Stomach (tissue), 19 donors: ENCODE measurements at places on chromosomes 3 and 15.

DNA sequence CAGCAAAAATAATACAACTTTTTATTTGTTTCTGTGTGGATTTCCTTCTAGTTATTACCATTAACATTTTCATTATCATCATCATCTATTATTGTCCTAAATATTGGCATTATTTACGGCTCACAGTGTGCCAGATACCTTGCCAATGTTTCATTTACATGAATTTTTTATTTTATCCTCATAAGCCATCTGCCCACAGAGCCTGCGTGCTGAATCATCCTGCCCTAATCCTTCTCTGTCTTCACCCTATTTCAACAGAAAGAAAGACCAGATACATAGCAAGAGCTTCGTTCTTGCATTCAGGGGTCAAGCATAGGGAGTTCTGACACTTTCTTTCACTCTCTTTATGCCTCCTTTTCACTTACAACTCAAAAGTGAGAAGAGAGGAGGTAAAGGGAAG, 82.0 kb downstream of the KCNMB2 start:
- DNase-seq: no peak

DNA sequence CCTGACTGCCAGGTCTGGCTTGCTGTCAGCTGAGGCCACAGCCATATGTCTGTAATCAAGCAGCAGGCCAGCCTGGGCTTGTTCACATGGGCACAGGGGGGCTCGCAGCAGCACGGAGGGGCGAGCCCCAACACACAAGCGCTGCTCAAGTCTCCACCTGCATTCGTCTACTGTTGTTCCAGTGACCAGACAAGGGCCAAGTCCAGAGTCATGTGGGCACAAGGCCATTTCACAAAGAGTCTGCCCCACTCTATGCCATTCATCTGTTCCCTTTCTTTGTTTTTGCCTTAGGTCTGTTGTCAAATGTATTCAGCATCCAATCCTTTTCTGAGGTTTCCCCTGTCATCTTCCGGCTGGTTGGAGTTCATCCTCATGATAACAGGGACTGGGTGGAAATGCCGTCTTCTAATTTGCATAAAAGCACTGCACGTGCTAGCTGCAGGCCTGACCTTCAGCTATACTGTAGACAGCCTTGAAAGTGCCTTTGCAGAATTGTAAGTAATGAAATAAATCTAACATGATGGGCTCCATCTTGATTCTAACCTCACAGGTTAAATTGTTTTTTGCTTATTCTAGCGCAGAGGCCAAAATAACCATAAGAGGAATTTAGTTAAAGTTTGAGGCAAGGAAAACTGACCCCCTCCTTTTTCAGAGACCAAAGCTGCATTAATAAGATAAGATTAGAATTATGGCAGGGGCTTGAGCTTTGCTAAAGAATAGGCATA, 28.6 kb upstream of the KBTBD12 start:
- DNase-seq: no peak

DNA sequence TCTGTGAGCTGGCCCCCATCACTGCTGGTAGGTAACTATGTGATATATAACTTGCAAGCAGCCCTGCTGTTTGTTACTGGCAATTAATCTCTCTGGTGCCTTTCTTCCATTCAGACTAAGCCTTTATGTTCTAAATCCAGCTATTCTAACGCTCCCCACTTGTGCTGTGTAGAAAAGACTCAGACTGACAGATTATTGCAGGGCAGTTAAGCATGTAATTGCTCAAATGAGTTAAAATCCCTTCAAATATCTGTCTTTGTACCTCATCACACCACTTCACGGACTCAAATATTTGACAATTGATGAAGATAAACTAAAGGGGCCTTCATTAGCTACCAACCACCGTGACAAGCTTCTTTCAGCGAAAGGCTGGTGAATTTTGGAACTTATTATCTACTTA, 416.2 kb downstream of the NR2F2 start:
- no peak for DNase-seq

GRCh38 chr3:187533797-187534196, 136.4 kb downstream of the SST start:
- DNase-seq: no peak

DNA sequence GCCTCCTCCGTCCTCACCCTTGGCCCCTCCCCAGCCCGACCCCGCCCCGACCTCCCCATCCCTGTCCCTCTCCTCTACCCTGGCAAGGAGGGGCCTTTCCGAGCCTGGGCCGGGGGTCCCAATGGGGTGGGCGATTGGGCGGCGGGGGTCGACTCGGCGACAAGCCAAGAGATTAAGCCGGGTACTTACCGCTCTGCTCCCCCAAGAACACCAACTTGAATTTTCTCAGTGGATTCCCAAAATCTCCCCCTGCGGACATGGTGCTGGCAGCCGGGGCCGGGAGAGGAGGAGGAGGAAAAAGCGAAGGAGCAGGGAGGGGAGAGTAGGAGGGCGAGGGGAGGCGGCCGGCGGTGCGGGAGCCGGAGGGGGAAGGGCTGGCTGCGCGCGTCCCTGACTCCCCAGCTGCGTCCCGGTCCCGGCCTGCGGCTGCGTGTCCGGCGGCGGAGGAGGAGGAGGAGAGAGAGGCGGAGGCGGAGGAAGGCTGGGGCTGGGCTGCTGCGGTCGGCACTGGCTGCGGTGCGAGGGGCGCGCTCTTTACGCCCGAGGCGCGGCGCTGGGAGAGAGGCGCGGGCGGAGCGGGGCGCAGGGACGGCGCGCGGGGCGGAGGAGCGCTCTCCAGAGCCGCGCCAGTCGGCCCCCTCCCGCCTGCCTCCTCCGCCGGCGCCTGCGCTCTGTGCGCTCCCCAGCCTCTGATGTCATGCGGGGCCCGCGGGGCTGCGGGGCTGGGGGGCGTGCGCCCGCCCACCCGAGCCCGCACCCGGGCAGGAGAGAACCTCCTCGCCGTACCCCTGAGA, at the start of gene RAB6B:
RAB6B (minus strand) TSS at position 675 of the 794 bp plus-strand sequence; CDS start at position 259, 416 bp downstream.
- DNase-seq: peak; percentile 89

DNA sequence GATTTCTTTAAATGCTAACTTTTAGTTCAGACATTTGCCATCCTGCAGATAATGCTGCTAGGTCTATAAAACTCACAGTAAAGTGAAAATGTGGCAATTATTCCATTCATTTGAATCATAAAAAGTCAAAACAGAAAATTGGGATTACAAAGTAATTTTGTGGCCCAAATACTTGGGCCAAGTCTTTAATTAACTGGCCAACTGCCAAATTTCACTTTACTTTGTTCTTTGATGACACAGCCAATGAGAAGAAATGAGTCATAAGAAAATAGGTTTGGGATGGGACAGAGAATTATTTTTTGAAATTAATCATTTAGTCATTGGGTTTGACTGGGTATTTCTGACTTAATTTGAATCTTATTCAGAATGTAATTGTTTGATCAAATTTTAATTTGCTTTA, 89.8 kb upstream of the SLC2A2 start:
- DNase-seq: no peak

DNA sequence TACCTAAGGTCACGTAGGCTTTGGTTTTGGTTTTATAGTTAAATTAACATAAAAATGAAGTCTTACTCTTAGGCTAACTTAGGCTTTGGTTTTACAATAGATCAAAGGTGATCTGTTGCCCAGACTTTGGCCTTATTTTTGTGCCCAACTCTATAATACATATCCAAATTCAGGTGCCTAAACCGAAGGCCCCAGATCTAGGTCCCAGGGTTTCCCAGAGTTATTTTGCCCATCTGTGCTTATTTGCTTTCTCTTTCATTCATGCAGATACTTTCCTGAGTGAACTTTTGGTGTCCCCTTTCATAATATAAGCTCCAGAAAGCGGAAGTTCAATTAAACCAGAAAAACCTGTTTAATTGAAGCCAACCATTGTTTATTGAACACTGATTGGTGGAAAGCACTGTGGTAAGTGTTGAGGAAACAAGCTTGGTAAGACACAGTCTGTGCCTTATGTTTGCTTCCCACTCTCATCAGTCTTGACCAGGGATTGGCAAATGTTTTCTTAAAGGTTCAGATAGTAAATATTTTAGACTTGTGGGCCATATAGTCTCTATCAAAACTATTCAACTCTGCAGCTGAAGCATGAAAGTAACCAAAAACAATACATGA, 209.7 kb downstream of the WDR72 start:
- no peak for DNase-seq

DNA sequence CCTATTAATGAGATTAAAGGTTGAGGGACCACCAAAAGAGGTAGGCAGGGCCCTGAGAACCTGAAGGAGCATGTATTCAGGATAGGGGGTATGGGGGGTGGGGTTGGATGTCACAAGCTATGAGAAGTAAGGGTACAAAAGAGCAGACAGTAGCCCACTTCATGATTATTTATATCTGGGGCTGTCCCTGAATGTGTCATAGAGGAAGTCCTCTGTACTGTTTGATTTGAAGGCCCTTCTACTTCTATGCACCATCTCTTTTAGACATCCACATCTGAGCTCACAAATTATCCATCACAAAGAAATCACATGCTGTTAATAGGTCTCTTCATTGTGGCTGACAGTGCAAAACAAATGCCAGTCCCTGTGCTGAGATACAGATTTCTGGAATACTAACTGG, 68.6 kb downstream of the FHIT start:
- DNase-seq: no peak

DNA sequence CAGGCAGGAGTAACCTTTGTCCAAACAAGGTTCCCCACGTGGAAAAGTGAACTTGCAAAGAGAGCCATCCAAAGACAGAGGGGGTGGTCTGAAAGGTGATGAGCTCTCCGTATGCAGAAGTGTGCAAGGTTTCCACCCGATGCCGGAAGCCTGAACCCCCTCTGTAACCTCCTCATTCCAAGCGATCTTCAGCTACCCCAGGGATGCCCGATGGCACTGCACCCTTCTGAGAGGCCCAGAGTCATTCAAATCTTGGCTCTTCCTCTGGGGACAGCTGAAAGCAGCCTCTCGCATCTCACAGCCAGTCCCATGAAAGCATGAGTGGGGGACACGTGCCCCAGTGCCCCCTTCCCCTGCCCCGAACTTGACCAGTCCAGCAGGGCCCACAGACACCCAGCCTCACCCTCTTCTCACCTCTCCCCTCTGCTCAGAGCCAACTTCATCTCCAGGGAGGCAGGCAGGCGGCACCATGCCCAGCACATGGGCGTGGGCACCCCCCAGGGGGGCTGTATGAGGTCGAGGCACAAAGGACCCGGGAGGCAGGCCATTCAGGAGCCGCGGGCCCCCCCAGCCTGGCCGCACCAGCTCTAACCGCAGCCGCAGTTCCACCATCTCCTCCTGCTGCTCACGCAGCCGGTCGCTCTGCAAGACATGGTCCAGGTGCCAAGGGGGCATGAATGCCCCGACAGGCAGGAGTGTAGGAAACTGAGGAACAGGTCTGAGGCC, 8.7 kb downstream of the KIF7 start:
- no peak for DNase-seq

DNA sequence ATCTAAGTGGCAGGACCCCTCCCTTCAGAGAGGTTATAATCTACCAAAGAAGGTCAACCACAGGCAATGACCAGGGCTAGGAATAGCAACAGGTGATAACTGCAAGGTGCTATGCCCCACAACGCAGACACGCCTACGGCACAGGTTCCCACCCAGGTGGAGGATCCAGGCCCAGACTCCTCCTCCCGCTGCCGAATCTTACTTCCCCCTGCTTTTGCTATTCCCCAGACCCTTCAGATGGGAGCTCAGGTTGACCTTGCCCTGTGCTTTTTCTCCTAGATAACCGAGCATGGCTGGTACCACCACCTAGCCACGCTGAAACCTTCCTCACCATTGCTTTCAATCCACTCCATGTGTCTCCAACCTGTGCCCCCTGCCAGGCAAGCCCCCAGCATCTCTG, 142.2 kb upstream of the IGF1R start:
- DNase-seq: no peak

DNA sequence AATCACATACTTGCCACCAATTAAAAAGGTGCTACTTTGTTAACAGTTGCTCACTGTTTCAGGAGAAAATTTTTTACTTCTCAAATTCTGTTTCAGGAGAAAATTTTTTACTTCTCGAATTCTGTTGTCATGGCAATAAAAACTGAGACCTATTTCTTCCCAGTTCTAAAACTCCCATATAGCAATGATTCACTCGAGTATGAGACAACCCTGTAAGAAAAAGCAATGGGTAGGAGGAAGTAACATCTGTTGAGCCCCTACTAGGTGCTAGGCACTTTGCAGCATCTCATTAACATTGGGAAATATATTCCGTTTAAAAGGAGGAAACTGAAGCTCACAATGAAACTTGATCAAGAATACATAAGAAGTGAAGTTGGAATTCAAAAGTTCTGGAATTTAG, 35.1 kb upstream of the IGSF11 start:
- no peak for DNase-seq

GRCh38 chr3:16834753-16835152, 50.0 kb upstream of the PLCL2 start:
- no peak for DNase-seq

- DNase-seq: no peak
Observed at GRCh38 chr3:130787422-130788068, 40.9 kb upstream of the PIK3R4 start.

GRCh38 chr3:146177519-146177918, 16.5 kb upstream of the PLOD2 start:
- peak; percentile 38 for DNase-seq

DNA sequence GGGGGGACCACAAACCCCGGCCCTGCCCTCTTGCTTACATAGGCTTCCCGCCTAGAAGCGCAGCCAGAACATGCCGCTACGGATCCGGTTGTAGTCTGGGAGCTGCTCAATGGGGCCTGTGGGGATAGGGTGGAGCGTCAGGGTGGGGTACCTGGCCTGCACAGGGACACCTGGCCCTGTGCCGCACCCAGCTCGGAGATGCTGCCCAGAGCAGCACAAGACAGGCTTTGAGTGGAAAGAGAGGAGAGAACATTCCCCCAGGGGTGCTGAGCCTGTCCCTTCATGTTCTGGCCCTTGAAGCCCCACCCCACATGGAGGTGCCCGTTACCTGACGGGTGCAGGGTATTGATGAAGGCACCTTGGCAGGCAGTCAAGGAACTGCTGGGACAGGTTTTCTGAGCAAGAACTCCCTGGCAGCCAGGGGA, 4.0 kb upstream of the COL7A1 start:
- no peak for DNase-seq

GRCh38 chr3:99697250-99697649, 58.9 kb downstream of the COL8A1 start:
- no peak for DNase-seq

DNA sequence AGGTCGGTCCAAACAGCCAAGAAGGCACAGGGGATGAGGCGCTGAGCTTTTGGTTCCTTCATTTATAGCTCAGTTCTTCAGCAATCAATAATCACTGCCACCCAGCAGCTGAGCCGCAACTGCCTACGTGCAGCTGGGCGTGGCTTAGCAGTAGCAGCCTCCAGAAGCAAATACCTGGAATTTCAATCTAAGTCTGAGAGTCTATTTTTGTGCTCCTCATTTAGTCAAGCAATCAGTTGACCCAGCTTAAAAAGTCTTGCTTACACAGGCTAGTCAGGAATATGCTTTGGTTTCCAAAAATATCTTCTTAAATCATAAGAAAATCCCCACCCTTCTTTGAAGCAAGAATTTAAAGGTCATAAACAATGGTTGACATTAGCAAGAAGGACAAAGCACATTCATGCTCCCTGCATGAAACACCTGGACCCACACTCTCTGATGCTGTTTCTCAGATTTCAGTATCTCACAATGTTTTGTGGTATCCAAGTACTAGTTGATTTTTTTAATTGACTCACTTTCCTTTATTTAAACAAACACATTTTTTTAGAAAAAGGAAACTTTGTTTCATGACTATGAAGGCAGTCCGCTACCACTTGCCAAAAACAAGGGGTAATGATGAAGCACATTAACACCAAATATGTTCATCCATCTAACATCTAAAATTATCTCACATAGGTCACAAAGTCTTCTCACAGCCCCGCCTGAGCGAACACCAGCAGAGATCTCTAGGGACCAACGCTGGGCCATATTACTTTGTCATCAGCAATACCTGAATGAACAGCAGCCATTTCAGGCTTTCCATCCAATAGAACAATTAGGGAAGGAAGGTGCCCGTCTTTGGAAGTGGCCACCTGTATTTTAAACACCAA, 106.1 kb downstream of the OXNAD1 start:
- DNase-seq: peak; percentile 64
